ENCODE measurements at places on chromosomes 1 and 21.

- DNase-seq = no peak
Measured at GRCh38 chr21:46194374-46195334, 10.4 kb upstream of the SPATC1L start.

GRCh38 chr1:206900149-206900548, 2.9 kb downstream of the IL24 start:
- no peak for DNase-seq

DNA sequence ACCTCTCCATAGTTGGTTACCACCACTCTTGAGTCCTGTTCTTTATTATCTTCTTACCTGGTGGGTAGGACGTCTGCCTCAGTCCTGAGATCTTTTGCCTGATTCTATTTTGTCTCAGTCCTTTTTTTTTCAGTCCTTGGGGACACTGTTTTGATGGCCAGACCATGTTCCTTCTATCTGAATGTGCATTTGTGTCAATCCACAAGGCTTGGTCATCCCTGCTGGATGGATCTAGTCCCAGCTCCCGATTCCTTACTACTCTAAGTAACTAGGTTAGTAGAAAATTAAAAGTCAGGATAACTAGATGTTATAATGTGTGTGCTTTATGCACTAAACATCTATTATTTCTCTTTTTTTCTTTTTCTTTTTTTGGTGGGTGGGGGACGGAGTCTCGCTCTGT, 28.1 kb upstream of the AK4 start:
- DNase-seq = no peak

GRCh38 chr1:84027368-84027767, 28.4 kb upstream of the TTLL7 start:
- DNase-seq = no peak

- DNase-seq = peak; percentile 46
Measured at GRCh38 chr1:228647523-228648444, 87.5 kb upstream of the RHOU start.

GRCh38 chr1:209645574-209646452, 6.4 kb downstream of the LAMB3 start:
- DNase-seq = no peak

DNA sequence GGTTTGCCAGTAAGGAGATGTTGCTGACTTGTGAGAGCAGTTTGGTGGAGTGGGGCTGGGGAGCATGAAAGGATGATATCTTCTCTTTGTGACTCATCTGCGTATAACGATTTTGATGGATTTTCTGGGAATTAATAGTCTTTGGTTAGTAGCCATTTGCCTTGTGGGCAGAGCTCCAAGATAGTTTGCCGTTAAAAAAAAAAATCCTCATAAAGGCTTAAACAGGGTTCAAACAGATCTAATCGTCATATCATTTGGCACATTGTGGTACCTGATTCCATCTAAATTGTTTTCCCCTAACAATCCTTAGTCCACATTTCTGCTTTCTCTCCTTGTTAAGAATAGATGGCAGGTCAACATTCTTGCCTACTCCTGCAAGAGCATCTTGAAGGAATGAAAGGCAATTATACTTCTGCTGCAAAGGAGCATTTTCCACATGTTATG, 168.0 kb downstream of the PPP1R12B start:
- no peak for DNase-seq

DNA sequence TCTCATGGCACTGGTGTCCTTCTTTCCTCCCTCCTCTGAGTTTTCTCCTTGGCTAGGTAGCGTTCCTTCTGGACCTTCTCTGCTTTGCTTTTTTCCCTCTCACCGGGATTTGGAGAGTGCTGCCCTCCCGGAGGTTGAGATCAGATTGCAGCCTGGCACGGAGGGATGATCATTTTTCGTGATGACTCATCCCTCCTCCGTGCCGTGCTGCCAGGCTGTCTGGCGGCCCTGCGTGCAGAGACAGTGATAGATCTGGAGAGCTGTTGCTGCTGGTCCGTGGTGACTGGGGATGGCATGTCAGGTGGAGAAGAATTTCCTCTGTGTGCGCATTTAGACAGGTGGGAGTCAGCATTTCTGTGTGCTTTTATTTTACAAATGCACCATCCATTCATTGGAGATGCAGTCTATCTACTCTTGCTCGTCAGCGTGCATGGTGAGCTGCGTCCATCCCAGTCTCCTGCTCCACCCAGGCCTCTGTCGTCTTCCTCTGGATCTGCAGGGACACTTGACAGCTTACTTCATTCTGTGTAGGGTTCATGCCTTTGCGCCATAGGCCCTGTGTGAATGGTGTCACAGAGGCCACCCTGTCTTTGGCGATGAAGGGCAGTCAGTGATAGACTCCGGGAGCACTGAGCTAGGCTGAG, 104.4 kb downstream of the PCBP3 start:
- DNase-seq = no peak

GRCh38 chr1:206705191-206705590, 20.5 kb downstream of the MAPKAPK2 start:
- DNase-seq = no peak
